ENCODE measurements at places on chromosomes 13 and 19. TPM values are rescaled to one million over a fixed set of nuclear protein-coding genes. Genes with fewer than 3 reads are reported as not detected.

- no peak for DNase-seq
Observed at GRCh38 chr13:99379856-99380801, 72.9 kb upstream of the GPR183 start.

- DNase-seq, result no peak
Observed at GRCh38 chr19:17616961-17617806, 61.7 kb downstream of the COLGALT1 start.

- DNase-seq, result no peak
Observed at GRCh38 chr19:38639679-38640078, 7.8 kb upstream of the ACTN4 start.

TMEM38A gene
- polyA plus RNA-seq, result 8.2 TPM

- DNase-seq, result no peak
Observed at GRCh38 chr19:21158523-21159135, 16.8 kb downstream of the ZNF431 start.

CD70 gene
- polyA plus RNA-seq, result not detected

GRCh38 chr13:20964904-20965303 lies 62.4 kb upstream of the XPO4 start:
- no peak for DNase-seq

DNA sequence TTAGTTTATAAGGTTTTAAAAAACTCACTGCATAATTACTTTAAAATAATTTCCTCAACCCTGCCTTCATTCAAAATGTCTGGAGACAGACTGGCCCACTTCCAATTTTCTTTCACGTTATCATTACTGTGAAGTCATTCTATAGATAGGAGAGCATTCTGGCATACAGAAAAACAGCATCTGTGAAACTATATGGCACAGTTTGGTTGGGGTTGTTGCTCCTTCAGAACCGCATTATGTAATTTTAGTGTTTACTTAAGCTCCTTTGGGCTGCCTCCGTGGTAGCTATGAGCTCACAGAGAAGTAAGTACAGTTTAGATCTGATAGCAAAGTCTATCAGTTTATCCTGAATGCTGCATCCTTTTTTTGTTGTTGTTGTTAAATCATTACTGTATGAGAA lies 104.3 kb downstream of the KCNRG start:
- no peak for DNase-seq

DNA sequence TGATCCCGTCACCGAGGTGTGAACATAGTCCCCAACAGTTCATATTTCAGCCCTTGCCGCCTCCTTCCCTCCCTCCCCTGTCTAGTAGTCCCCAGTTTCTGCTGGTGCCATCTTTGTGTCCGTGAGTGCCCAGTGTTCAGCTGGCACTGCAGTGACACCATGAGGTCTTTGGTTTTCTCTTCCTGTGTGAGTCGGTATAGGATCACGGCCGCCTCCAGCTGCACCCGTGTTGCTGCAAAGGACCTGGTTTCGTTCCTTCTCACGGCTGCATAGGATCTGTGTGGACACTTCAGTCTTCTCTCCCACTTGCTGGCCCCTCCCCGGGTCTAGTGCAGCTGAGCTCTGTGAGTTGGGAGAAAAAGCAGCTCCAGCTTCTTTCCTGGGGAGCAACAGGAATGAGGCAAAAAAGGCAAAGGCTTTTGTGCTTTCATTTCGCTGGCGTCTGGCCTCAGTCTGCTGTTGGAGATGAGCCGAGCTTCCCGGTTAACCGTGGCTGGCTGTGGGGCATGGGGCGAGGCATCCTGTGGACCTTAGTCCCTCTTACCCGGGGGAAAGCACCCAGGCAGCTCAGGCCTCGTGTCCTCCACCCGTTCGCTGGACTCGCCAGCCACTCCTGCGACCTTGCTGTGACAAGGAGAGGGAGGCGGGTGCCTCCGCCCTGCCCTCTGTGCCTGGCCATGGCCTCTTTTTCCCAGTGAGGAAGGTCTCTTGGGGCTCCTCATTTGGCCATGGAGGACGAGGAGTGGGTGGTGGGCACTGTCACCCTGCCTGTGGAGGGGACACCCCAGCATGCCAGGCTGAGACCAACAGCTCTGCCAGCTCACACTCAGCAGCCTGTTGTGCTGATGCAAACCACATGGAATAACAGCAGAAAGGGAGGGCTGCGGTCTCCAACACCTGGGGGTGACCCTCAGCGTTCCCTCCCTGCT lies 196.5 kb downstream of the TEX29 start:
- no peak for DNase-seq

DNA sequence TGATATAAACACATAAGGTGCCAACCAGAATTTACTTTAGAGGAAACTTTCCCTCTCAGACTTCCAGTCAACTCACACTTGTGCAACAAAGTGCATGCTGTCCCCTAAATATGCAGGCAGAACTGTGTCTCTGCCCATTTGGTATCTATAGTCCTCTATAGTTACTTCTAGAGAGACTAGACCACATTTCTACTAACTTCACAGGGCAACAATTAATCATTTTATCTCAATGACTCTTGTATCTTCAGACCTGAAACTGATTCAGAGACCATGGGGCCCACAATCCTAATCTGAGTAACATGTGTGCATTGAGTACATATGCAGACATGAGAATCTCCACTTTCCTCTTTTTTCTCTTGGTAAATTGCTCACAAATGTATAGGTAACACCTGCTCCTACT lies 158.1 kb downstream of the ZNF486 start:
- no peak for DNase-seq

DNA sequence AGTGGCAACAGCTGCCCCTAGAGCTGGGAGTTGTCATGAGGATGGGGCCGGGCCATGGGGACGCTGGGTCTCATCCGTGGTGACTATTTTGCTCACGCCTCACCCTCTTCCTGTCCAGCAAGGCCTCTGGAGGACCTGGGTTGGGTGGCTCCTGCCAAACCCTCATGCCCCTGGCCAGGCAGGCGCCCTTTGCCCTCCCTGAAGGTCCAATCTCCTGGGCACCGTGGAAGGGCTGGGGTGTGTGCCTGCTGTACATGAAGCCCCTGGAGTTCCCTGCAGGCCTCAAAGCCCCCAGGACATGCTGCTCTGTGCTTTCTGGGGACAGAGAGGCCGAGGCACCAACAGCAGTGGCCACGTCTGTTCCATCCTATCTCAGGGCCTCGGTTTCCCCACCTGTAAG lies 13.8 kb downstream of the LRP3 start:
- no peak for DNase-seq

DNA sequence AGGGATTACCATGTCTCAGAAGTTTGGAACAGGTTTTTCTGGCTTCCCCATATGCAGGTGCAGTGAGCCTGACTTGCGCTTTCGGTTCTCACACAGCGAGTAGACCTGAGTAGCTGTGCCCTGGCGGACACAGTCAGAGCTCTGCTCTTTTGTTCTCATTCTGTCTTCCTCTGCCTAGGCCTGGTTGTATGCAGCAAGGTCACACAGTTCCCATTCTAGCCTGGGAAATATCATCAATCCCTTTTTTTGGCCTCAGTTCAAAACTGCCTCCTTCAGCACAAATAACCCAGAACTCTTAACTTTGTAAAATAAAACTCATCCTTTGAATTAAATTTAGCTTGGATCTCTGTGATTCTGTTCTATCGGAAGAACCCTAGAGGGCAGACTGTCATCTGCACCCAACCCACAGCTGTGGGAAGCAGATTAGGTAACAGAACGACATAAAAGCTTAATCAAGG lies 10.2 kb downstream of the OXGR1 start:
- peak; percentile 50 for DNase-seq

DNA sequence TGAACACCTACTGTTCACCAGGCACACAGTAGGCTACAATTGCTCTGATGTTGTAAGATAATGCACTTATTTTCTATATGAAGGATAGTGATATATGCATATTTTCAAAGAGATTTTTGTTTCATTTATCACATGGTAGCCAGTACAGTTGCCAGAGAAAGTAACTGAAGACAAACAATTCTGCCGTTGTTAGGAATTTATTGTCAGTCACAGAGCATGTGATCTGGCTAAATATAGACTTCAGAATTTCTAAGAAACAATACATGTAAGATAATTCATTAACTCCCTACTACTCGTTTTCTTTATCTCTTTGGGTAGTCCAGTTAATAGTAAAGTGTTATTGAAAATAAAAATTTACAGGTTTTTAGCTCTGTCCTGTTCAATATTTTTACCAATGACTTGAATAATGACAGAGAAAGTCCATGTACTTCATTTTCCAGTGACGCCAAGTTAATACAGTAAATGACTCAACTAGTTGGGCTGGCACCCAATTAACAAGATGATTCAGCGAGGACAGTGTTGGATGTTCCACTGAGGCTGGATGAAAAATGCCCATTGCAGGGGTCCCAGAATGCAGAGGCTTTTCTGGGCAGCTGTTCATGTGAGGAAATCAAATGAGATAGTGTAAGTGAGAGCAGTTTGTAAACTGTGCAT lies 35.6 kb downstream of the GJA3 start:
- no peak for DNase-seq

DNA sequence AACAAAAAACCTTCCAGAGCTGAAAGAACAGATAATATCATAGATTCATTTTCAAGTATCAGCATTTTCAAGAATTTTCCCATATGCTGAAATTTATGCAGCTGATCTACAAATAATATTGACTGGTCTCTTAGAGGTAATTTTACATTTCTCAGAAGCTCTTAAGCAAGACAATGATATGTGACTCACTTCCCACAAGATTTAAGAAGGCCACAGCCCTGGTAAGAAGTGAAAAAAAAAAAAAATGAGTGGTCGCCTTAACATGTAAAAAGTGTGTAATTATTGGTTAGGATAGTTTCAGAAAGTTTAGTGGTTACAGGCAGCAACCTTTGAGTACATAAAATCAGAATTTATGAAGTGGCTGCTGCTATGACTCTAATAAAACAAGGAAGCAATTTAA lies 54.5 kb downstream of the NUFIP1 start:
- DNase-seq, result no peak

OR4F17 gene
- polyA plus RNA-seq, result not detected

EPS8L1 gene
- 64.6 TPM for polyA plus RNA-seq

DNA sequence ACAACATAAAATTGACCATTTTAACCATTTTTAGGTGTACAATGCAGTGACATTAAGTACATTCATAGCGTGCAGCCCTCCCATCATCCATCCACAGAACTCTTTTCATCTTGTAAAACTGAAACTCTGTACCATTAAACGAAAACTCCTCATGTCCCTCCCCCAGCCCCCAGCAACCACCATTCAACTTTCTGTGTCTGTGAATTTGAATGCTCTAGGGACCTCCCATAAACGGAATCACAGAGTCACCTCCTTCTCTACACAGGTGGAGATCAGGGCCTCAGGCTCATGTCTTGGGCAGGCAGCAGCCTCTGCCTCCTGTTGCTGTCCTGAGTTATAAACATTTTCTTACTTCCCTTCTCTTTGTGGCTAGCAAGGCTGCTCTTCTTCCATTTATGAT lies 7.3 kb upstream of the CCNE1 start:
- no peak for DNase-seq

DNA sequence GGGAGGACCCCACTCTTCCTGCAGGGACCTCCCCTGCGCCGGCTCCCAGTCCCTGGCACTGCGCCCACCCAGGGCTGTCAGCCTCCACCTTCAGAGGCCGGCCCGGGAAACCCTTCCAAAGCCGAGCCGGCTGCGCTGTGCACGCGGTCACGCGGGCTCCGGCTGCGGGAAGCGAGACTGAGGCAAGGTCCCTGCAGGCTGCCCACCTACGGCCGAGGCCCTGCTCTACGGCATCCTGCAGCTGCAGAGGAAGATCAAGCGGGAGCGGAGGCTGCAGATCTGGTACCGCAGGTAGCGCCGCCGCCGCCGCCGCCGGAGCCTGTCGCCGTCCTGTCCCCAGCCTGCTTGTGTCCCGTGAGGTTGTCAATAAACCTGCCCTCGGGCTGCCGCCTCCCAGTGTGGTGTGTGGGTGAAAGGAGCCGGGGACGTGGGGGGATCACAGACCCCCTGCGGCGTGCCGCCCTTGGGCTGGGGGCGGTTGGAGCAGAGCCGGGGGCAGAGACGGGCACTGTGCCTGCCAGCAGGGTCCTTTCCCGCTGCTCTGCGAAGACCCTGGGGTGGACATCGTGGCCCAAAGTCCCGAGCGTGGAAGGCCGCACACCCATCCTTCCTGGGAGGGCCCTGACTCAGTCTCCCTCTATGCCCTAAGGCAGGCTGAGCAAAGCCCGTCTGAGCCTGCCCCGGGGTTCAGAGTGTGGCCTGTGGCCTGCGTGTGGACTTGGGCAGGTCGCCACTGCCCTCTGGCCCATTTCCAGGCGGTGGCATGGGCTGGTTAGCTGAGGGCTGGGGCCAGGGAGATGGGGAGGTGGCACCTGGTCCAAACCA lies 5.9 kb downstream of the GAMT start:
- DNase-seq, result no peak

- no peak for DNase-seq
Observed at GRCh38 chr13:25753976-25754375, 297.8 kb downstream of the SHISA2 start.

GRCh38 chr19:33350538-33351309 lies 22.8 kb upstream of the CEBPG start:
- no peak for DNase-seq

PALM3 gene
- polyA plus RNA-seq, result 32.9 TPM
